ENCODE measurements at places on chromosomes 6 and 20.
A peak's percentile ranks its signal among the peaks of the same experiment; 100 is the strongest.

DNA sequence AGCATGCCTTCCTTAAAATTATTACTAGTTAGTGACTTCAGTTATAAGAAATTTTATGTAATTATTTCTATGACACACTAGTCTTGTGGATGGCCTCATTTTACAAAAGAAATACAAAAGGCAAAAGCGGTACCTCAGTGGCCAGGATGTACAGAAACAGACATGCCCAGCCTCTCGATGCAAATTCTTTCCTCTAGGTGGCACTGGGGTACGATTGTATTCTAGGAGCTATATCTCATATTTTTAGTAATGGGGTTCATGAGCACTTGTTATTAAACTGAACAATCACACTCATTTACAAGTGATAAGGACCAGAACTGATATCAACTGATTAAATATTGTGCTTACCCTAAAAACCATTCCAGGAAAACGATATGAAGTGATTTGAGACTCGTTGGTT is 59.8 kb downstream of the SOD2 start:
- DNase-seq, result no peak

DNA sequence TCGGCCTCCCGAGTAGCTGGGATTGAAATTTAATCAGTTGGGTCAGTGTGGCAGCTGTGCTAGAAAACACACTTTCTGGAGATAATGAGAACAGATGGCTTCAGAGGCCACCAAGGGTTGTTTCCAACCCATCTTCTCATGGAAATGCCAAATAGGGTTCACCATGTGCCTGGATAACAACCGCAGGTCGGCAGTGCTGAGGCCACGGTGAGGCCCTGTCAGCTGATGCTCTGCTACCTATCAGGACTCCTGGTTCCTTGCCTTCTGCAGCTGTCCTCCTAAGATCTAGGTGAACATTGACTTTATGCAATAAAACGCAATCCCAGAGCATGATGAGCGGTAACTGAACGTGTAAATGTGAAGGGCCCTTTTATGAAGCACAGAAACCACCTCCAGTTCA is 139.3 kb upstream of the SNX9 start:
- DNase-seq, result no peak

GRCh38 chr6:68054756-68055155 is 580.3 kb upstream of the ADGRB3 start:
- DNase-seq, result no peak

- DNase-seq, result no peak
These were observed 37.6 kb upstream of the ANGPT4 start for GRCh38 chr20:953742-954141.

DNA sequence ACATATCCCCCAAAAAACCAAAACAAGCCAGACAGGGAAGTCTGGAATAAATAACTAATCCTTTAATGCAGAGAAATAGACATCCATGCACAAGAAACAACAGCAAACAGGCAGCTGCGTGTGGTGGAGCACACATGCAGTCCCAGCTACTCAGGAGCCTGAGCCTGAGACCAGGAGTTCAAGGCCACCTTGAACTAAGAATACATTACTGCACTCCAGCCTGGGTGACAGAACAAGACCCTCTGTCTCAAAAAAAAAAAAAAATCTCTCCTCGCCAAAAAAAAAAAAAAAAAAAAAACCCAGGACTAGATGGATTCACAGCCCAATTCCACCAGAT is 48.2 kb upstream of the SRSF6 start:
- no peak for DNase-seq

GRCh38 chr6:16623731-16624130 is 137.5 kb downstream of the ATXN1 start:
- DNase-seq, result no peak

GRCh38 chr6:40722091-40722490 is 134.9 kb upstream of the LRFN2 start:
- DNase-seq, result no peak

DNA sequence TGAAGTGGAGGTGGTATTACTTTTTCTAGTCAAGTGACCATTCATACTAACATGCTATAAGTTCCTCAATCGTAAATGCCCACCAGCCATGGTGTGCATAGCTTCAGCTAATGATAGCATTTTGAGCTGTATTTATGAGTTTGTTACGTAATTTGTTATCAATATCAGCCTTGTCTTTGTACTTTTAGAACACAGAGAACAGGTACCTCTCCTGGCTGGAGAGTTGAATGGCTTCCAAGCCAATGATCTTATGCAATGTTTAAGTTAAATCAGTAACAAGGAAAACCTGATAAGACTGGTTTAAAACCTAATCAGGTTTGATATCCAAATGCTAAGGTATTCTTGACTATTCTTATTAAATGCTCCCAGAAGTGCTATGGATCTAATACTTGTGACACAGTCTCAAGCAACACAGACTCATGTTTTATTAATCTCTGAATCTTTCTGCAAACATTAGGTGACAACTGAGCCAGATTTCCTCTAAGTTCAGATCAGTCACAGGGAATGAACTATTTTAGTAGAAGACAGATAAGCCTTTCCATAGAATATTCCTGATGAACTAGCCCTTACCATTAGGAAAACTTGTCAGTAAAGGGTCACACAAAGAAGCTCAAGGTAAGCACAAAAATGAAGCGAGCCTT is 154.8 kb downstream of the PTPRK start:
- DNase-seq, result no peak

DNA sequence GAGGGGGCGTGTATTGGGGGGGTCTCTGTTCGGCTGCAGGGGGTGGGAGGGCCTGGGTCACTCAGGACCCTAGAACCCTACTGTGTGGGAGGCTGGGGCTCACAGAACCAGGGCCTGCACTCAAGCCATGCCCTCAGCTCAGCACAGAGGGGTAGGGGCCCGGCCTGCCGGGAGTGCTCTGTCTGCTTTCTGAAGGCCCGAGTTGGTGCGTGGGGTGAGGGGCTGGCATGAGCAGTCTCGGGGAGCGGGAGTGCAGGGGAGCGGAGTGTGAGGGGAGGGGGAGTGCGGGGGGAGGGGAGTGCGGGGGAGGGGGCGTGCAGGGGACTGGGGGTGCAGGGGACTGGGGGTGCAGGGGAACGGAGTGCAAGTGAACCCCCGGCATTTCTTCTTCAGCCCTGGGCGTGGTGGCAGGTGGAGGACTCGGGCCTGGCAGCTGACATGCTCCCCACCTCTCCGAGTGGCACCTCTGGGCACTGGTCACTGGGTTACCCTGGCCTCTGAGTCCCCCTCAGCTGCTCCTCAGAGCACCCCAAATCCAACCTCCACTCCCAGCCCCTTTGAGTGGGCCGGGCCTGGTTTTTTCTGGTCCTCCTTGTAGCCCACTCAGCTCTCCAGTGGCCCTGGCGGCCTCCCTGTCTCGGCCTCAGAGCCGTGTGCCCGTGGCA is 1.0 kb downstream of the COL20A1 start:
- DNase-seq, result no peak

GRCh38 chr20:5181958-5182357 is 55.1 kb downstream of the CDS2 start:
- no peak for DNase-seq

DNA sequence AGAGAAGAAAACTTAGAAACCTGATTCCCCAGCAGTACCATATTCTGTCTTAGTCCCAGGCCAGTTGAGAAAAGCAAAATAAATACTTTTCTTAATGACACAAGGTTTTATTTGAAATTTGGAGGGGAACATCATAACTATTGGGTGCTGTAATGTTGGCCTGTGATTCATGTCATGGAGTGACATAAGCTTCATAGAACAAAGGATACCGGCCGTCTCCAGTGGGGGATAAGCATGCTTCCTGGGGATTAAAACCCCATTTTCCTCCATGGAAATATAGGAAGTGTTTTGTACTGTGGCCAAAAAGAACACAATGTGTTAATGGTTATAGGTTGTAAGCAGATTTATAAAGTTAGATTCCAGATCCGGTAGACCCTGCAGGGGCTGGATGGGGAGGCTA is 18.0 kb downstream of the MTHFD1L start:
- DNase-seq, result no peak

DNA sequence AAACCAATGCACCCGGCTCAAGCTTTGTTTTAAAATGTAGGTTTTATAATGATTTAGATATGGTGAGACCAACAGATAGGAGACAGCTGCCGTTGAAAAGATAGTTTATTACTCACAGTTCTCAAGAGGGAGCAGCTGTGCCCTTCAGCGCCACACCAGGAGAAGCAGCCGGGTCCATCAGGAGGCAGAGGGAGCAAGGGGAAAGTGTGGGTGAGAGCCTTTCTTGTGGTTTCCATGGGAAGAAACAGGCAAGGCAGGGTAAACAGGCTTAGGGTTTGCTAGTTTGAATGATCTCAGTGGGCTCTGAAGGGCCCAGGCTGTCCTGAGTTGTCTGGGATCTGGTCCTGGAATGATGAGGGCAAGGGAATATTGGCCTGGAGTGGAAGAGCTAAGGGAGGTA is 117.7 kb upstream of the PLCB4 start:
- no peak for DNase-seq

GRCh38 chr6:103715269-103715668 is 1144.5 kb downstream of the HACE1 start:
- DNase-seq, result no peak

GRCh38 chr6:33420491-33421343 is 852 bp downstream of the SYNGAP1 start:
- no peak for DNase-seq

- DNase-seq, result no peak
These were observed 12.3 kb downstream of the CDYL start for GRCh38 chr6:4788482-4788881.

- no peak for DNase-seq
These were observed 4.0 kb downstream of the NUDT3 start for GRCh38 chr6:34388421-34388820.

DNA sequence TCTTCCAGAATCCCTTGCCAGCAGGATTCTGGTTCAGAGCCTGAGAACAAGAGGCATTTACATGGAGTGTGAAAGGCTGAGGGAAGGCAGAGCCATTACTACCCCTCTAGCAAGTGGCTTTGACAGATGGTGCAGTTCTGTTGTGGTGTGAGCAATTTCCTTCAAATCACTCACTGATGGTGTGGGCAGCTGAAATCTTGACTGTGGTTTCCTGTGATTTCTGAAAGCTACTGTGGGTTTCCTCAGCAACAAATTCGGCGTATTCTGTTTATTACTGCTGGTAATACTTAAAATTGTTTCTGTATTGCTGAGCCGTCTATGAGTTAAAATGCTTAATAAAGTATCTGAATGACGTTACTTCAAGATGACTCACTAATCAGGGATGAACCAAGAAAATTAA is 181.5 kb upstream of the TCF21 start:
- no peak for DNase-seq

DNA sequence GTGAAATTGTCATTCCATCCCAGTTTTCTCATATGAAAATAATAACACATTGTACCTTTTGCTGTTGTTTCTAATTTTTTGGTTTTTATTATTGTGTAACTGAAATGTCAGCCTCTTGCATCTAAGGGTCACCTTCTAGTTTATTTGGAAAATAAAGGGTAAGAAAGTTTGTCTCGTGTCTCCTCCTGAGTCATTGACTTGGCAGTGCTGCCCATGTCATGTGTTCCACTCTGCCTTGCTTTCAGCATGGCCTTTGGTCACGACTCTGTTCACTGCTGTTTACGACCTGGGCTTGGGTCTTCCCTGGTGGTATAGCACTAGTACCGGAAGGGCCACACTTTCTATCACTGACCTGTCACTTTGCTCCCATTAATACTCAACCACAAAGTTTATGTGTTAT is 171.4 kb upstream of the RSPO3 start:
- DNase-seq, result no peak

- peak; percentile 23 for DNase-seq
These were observed 64.2 kb upstream of the SLC35B3 start for GRCh38 chr6:8499540-8499939.

- DNase-seq, result no peak
These were observed 13.1 kb upstream of the CDK19 start for GRCh38 chr6:110828396-110828795.

DNA sequence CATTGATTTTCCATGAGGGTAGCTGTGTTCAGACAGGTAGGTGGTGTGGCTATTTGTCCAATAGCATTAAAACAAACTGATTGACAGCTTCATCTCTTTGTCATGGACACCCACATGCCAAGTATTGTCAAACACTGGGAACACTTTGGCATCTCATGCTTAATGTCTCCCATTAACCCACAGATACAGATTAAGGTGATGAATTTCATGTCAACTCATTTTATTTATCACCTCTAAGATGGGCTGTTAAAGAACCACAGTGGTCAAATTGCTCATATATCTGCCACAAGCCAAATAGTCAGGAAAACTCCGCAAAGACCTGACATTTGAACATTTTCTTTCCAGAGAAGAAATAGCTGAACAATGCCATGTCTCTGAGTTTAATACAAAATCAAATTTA is 139.1 kb upstream of the SPTLC3 start:
- no peak for DNase-seq

DNA sequence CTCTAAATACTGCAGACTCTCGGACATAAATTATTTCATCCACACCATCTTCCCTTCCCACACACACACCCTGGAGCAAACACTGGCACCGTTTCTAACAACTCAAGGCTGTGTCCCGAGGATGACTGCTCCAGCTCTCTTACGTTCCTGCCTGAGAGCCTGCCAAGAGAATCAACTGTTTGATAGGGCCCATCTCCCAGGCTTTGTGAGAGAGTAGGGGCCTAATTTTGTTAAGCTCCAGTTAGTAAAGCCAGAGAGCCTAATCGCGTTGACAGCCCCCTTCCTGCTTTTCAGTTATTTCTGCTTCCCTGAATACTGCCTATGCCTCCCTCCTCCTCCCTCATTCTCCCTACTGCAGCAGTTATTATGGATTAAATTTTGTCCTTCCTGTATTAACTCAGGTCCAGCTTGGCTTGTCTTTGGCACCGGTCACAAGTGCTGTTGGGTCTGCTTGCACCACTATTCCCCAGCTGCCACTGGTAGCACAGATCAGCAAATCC is 118.1 kb upstream of the TMEM181 start:
- DNase-seq, result no peak

- DNase-seq, result no peak
These were observed 4.3 kb downstream of the UBE2V1 start for GRCh38 chr20:50108556-50109235.

DNA sequence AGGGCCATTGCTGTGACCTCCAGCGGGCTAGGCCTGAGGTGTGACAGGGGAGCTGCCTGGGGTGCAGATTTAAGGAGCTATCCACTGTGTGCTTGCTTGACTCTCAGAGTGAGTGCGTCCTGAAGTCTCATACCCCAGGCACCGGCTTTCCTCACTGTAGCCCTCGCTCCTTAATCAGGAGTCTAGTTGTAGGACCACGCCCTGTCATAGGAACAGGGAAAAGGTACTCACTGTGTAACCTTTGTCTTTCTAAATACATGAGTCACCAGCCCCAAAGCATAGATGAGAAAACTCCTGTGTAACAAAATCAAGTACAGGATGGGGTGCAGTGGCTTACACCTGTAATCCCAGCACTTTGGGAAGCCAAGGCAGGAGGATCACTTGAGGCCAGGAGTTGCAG is 141.7 kb downstream of the TMEM242 start:
- no peak for DNase-seq

- no peak for DNase-seq
These were observed 29.5 kb upstream of the LRRC1 start for GRCh38 chr6:53765270-53765669.

DNA sequence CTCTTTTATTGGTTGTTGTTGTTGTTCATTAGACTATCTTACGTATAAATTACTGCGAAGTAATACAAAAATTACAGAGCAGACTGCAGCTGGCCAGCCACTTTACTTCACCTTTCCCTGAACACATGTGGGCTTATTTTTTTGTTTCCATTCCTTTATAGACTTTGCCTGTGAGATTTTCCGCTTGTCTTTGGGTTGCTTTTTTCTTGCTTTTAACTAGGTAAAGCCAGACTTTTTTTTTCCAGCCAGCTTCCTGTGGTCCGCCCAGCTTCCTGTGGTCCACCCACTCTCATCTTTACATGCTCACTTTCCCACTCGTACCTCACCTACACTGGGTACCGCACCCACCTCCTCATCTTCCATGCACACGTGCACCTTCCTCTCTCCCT is 79.0 kb downstream of the IPCEF1 start:
- no peak for DNase-seq

- DNase-seq, result no peak
These were observed 421.1 kb upstream of the KHDRBS2 start for GRCh38 chr6:62707156-62707555.
